ENCODE measurements at places on chromosomes 2 and 18. TPM values are rescaled to one million over a fixed set of nuclear protein-coding genes. Genes with fewer than 3 reads are reported as not detected.

GRCh38 chr2:192035731-192036442 is 158.8 kb downstream of the TMEFF2 start:
- peak; percentile 76 for DNase-seq

DNA sequence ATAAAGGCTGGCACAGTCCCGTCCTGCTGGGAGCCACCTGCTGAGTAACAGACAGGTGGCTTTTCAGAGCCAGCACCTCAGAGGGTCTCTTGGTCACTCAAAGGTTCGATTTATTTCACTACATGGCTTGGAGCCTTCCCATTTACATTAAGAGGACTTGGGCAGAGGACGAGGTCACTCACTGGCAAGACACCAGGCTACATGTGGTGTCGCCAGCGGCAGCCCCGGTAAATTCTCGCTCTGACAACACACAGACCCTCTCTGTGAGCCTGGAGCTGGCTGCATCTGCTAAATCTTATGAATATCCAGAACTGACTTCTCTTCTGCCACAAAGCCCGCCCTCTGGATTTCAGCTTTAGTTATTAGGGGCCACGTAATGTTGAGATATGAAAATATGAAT is 254.7 kb downstream of the VAPA start:
- DNase-seq: no peak

DNA sequence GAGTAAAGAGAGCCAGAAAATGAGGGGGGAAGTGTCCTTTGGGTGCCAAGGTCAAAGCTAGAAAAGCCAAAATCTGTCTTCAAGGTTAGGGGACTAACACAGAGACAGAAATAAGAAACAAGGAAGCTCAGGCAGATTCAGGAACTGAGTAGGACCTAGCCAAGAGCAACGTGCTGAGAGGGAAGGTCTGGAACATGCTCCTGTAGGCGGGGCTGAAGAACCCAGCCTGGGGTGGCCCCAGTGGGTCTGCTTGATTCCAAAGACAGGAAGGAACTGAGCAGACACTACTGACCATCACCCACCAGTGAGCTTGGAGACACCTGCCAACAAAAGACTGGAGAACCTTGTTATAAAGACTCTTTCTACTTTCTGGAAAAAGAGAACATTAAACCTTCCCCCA is 105.1 kb downstream of the SP3 start:
- no peak for DNase-seq

DNA sequence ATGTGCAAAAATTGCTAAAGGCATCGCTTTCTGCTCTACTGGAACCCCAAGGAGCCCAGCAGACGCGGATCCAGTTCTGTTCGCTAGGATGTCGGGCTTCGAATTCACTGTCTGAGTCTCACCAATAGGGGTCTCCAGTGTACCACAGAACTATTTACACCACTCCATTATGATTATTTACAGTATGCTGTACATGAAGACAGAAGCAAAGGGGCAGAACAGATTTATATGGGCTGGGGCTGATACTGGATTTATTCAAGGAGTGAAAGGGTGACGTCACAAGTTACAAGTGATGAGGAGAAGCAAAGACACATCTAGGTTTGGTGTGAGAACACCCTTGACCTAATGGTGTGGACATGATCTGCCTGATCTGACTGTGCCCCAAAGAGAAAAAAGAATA is 185.3 kb upstream of the ATP5MC3 start:
- peak; percentile 43 for DNase-seq

- DNase-seq: no peak
Measured at GRCh38 chr2:101622210-101623030, 75.1 kb upstream of the MAP4K4 start.

- no peak for DNase-seq
Measured at GRCh38 chr2:16243411-16243996, 303.2 kb downstream of the MYCN start.

- no peak for DNase-seq
Measured at GRCh38 chr2:33777786-33778185, 178.7 kb upstream of the FAM98A start.

GRCh38 chr18:37012452-37012851 is 183.5 kb downstream of the KIAA1328 start:
- no peak for DNase-seq

- DNase-seq: no peak
Measured at GRCh38 chr18:79789901-79790890, 7.5 kb upstream of the KCNG2 start.

DNA sequence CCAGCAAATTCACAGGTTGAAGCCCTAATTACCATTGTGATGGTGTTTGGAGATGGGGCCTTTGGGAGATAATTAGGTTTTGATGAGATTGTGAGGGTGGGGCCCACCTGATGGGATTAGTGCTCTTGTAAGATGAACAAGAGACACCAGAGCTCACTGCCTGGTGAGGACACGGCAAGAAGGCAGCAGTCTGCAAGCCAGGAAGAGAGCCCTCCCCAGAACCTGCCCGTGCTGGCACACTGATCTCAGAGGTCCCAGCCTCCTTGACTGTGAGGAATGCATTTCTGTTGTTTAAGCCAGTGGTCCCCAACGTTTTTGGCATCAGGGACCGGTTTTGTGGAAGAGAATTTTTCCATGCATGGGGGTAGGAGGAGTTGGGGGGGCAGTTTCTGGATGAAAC is 240.7 kb downstream of the KLHL29 start:
- no peak for DNase-seq

GRCh38 chr2:24404491-24404921 is 44.2 kb upstream of the ITSN2 start:
- peak; percentile 51 for DNase-seq

- DNase-seq: no peak
Measured at GRCh38 chr2:38907242-38907641, 17.6 kb downstream of the ARHGEF33 start.

DNA sequence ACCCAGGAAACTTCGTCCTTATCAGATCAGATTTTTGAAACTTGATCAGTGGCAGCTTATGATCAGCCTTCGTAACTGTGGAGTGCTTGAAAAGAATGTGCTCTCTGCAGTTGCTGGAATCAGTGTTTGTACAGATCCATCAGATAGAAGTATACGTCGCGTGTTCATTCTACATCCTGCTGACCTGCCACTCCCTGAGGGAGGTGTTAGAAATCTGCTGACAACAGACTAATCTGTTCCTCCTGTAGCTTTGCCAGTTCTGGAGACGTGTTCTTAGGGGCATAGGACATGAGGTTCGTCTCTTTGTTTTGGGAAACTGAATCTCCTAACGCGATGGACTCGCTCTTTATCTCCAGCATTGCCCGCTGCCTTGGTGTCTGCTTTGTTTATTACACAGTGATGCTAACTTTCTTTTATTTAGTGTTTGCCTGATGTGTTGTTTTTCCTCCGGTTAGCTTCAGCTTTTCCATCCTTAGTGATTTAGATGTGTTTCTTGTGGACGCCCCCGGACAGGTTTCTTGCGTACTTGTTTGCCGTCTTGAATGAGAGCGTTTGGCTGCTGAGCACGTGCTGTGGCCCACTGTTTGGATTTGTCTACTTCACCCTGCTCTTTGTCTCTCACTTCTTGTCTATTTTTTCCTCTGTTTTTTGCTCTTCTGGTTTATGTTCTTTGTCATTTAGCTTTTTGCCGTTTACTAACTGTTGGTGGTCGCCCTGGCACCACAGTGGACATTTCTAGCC is 17.4 kb upstream of the GAL3ST2 start:
- no peak for DNase-seq

- no peak for DNase-seq
Measured at GRCh38 chr2:60212181-60212945, 341.1 kb downstream of the BCL11A start.

- DNase-seq: no peak
Measured at GRCh38 chr18:49178321-49178720, 227.6 kb upstream of the SMAD7 start.

- DNase-seq: peak; percentile 4
Measured at GRCh38 chr18:6917072-6917471, 187.6 kb downstream of the ARHGAP28 start.

DNA sequence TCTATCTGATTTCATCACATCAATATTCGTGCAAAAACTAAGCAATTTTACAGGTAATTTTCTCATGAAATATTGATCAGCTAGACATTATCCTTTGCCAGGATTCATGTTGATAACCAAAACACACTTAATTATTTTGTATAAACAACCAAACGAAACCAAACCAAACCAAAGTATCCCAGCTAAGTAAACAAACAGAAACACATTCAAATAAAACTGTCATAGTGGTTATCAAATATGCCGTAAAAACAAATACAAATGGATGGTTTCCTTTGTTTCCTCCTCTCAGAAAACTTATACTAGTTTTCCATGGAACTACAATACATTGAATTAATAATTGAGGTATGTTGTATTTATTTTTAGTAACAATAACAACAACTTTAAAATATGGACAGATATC is 777.4 kb downstream of the DSC3 start:
- DNase-seq: no peak

DNA sequence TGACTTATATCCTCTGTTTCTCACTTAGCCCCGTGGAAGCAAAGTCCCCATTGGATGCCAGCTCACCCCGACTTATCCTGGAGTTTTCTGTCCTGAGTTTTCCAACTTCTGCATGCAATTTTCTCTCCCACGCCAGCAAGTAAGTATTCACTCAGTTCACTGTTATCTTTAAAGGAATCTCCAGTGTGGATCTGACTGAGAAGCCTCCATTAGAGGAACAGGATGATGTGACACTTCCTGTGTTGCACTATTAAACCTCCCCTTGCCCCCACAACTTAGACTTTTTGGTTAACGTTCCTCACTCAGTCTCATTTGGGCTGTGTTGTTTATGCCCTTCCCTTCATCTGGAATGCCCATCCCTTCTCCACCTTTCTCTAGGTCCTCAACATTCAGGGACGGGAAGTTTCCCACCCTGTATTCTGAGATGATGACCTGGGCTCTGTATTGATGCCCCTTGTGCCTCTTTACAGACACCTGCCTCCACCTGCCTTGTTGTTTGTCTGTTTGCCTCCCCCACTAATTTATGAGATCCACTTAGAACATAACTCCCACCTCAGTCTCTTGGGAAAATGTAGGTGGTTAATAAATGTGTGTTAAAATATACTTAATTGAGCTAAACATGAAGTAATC is 536.1 kb upstream of the RAB6C start:
- DNase-seq: no peak

GRCh38 chr2:171505374-171505773 is 16.9 kb upstream of the CYBRD1 start:
- DNase-seq: peak; percentile 31

GRCh38 chr2:96205888-96206287 is 2.7 kb downstream of the STARD7 start:
- peak; percentile 78 for DNase-seq

- DNase-seq: peak; percentile 76
Measured at GRCh38 chr18:24014986-24015638, 558 bp downstream of the TTC39C start.

ZAP70 gene
- 0.09 TPM for polyA plus RNA-seq

SERPINB2 gene
- polyA plus RNA-seq: 32.1 TPM

ABCG5 gene
- polyA plus RNA-seq: not detected

REG1A gene
- polyA plus RNA-seq: not detected

CD207 gene
- polyA plus RNA-seq: not detected

CELF4 gene
- polyA plus RNA-seq: not detected

WNT10A gene
- not detected for polyA plus RNA-seq

GALNT1 gene
- polyA plus RNA-seq: 21.9 TPM

CRYGC gene
- not detected for polyA plus RNA-seq

CSRNP3 gene
- polyA plus RNA-seq: 0.32 TPM

MOCOS gene
- polyA plus RNA-seq: 1.1 TPM

RABL2A gene
- polyA plus RNA-seq: 11.0 TPM

SCYGR4 gene
- not detected for polyA plus RNA-seq

SP9 gene
- not detected for polyA plus RNA-seq

PJVK gene
- 2.4 TPM for polyA plus RNA-seq

MARCHF7 gene
- 59.1 TPM for polyA plus RNA-seq

UGT1A10 gene
- not detected for polyA plus RNA-seq

DBI gene
- 243 TPM for polyA plus RNA-seq

Measured in IMR-90 (cell line).